Activated CD8-positive, alpha-beta memory T cell treated with anti-CD3 and anti-CD28 coated beads, Interleukin-2, amount 50 U/mL, for 48 hours (primary cell): ENCODE measurements at places on chromosomes 4 and X.

- DNase-seq, result no peak
These were observed 224.1 kb downstream of the ARHGAP10 start for GRCh38 chr4:147955827-147956558.

DNA sequence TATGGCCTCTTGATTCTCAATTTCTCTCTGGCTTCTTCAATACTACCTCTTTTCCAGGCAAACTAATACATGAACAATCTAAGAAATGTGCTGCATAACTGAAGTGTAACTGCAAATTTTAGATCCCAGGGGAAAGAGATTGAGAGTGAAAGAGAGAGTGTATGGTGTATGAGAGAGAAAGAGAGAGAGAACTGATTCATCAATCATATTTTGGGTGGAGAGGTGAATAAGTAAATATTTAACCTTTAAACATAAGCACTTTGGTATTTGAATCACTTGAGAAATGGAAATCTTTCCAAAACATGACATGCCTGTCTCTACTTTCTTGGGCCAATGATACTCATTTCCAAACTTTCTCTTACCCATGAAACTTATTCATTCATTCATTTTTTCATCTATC, 147.2 kb upstream of the DIPK2B start:
- no peak for DNase-seq

GRCh38 chrX:85922821-85923220, 124.5 kb downstream of the CHM start:
- no peak for DNase-seq

- no peak for DNase-seq
These were observed 232.4 kb downstream of the LDB2 start for GRCh38 chr4:16665942-16666551.

GRCh38 chrX:10577853-10578252, 42.5 kb downstream of the MID1 start:
- no peak for DNase-seq

- DNase-seq, result no peak
These were observed 35.7 kb upstream of the NKX3-2 start for GRCh38 chr4:13580036-13580435.

DNA sequence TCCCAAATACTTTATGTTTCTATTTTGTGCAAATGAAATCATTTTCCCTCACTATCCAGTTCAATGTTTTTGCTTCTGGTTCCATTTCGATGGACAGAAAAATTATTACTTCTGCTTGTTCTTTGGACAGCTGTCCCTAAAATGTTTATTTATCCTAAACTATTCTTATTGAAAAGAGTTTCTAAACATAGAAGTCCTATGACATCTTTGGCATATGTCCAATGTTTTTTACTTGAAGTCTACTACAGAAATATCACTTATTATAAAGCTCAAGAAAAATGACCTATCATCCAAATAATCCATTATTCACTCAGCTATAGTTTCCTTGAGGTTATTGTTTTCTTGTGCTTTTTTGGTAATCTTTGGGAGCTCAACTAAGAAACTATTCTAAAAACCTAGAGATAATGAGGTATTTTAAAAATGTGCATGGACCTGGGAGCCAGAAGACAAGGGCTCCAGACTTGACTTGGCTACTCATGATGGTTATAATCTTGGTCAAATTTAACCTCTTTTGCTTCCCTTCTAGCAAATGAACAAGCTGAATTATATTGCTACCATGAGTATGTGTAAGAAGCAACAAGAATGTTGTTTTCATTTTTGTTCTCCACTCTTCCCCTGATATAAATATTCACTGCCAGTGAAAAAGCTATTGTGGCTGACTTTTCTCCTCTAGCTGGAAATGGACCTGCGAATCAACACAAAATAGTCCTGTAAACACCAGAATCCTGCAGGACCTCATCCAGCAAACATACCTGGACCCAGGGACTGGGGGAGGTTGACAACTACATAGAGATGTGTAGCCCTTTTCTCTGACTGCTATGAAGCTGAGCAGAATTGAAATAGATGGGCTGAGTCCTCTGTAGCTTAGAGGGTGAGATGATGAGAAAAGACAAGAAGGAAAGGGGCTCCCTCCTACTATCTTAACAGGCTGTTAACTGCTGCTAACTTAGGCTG, 137.4 kb downstream of the FRYL start:
- DNase-seq, result no peak

- no peak for DNase-seq
These were observed 82.4 kb downstream of the RAP1GDS1 start for GRCh38 chr4:98343626-98344025.

DNA sequence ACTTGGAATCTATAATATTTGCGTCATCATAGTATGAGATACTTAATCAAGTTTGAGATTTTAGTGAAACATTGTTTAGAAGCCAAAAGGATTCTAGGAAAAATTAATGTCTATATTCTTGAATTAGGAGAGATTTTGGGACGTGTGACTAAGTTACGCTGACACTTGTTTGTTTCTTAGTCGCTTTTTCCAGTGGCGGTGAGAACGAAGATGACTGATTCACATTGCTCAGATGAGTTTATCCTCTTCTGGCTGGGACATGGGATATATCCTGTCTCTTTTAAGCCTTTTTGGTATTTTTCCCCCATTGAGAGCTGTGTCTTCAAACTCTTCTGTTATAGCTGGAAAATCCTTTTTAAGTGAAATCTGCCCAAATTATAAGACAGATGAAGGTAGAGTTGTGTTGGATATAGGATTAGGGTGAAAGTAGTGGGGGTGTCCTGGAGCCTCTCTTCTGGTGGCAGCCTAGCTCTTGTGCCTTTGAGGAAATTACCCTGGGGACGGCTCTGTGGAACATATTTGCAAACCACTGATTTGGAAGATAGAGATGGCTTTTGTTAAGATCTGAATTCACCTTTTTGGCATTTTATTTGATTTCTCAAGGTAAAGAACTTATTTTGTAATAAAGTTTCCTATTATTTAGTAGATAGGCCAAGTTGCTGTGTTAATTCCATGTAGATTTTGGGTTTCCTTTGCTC, 49.7 kb downstream of the HTT start:
- no peak for DNase-seq

- no peak for DNase-seq
These were observed 22.4 kb downstream of the STARD8 start for GRCh38 chrX:68669871-68670270.

- no peak for DNase-seq
These were observed 9.6 kb upstream of the CHRNA9 start for GRCh38 chr4:40325406-40326019.

DNA sequence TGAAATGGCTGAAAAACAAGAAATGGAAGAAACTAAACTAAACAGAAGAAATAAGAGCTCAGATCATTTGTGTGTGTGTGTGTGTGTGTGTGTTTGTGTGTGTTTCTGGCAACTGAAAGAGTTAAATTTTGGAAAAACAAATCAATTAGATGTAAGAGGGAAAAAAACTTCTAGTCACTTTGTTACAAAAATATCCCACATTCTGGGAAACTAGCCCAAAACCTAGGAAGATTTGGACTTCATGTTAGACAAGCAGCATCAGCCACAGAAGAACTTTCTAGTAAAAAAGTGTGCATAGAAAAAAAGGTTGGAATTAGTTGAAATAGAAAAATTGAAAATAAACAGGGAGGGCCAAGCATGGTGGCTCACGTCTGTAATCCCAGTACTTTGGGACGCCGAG, 111.6 kb upstream of the PRKG2 start:
- DNase-seq, result no peak

DNA sequence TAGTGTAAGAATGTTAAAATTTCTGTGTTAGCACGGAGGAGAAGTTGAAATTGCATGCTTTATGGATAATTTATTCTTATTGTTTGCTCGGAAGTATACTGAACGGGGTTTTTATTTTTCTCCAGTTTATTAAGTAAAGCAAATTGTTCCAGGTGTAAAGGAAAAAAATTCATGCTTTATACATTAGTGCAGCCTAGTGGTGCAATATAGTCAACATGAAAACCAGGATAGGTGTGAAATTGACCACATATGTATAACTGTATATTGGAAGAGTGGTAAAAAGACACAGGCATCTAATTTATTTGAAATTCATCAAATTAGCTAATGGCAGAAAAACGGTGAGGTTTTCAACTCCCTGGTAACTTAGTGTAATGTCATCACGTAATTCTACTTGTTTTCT, 959 bp downstream of the BRS3 start:
- no peak for DNase-seq

DNA sequence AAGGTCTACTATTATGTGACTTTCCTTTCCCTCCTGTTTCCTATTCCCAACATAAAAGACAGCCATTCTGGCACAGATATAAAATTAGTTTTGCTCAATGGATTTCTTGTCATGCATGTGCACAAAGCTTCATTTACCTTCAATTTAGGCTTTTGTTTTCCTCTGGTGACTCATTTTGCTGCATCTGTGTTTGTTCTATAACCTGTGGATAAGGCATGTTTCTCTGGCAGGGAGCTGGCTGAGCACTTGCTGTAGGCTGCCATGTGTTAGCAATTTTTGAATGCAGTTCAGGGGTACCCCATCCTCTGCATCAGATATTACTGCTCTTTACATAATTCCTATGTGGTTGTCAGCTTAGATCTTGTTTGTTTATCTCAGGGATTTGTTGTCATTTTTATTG, 202.8 kb upstream of the GRID2 start:
- no peak for DNase-seq

DNA sequence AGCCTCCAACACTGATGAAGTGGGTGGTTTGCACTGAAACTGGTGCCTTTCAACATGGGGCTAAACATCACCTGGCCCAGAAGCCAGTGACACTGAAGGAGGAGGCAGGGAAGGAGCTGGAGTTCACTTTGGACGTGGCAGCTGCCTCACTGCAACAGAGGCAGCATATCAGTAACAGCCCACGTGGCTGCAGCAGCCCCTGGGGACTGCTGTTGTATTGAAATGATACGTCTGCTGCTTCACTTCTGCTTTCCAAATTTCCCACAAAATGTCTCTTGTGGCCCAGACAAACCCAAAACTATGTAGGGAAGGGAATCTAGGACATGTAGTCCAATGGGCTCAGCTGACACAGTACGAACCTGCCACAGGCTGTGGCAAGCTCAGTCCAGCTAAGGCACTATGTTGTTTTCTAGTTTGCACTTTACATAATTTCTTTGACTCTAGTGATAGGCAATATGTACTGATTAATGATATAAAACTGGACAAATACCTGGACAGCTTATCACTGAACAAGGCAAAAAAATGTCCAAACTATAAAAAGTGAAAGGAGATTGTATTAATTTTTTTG, 84.7 kb upstream of the RAPGEF2 start:
- DNase-seq, result no peak

GRCh38 chrX:68686097-68686977, 38.9 kb downstream of the STARD8 start:
- no peak for DNase-seq

GRCh38 chr4:174037049-174037448, 246.4 kb downstream of the FBXO8 start:
- DNase-seq, result no peak

- no peak for DNase-seq
These were observed 5.5 kb downstream of the MED14 start for GRCh38 chrX:40729598-40730584.
